Lower lobe of right lung (tissue), 2 donors: ENCODE measurements at places on chromosomes 6 and 20. TPM values are rescaled to one million over a fixed set of nuclear protein-coding genes. Genes with fewer than 3 reads are reported as not detected.

The TRAPPC3L gene
- not detected for total RNA-seq

GRCh38 chr20:63691711-63692435, 4.6 kb upstream of the TNFRSF6B start:
- no peak overlapping the region for H3K4me3 ChIP-seq
- peaks cover 50% of the 10 kb centered on the region for H3K4me1 ChIP-seq
- DNase-seq: peak; percentile 43
- peak overlapping the region; percentile 34 for H3K27ac ChIP-seq
- no peaks in the 10 kb centered on the region for H3K27me3 ChIP-seq

- no peaks in the 10 kb centered on the region for H3K27me3 ChIP-seq
- H3K36me3 ChIP-seq: peaks cover 46% of the 10 kb centered on the region
- peak; percentile 47 for DNase-seq
- H3K4me3 ChIP-seq: no peak overlapping the region
These were observed 118.8 kb downstream of the RALGAPA2 start for GRCh38 chr20:20593447-20594170.

The TSHZ2 gene
- total RNA-seq: 12.6 TPM

- no peaks in the 10 kb centered on the region for H3K36me3 ChIP-seq
- DNase-seq: no peak
- H3K27ac ChIP-seq: no peak overlapping the region
- H3K4me1 ChIP-seq: no peaks in the 10 kb centered on the region
These were observed 45.7 kb downstream of the MYLIP start for GRCh38 chr6:16174416-16175078.

DNA sequence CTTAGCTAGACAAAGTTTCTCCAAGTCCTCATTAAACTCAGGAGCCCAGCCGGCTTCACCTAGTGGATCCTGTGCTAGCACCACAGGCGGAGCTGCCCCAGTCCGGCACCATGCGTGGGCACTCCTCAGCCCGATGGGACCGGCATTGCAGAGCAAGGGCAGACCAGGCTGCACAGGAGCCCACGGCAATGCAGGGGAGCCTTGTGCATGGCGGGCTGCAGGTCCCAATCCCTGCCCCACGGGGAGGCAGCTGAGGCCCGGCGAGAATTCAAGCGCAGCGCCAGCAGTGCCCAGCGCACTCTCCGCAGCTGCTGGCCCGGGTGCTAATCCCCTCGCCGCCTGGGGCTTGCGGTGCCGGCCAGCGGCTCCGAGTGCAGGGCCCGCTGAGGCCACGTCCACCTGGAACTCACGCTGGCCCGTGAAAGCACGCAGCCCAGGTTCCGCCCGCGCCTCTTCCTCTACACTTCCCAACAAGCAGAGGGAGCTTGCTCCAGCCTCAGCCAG, 292.3 kb upstream of the EYS start:
- no peak overlapping the region for H3K4me3 ChIP-seq
- H3K4me1 ChIP-seq: no peaks in the 10 kb centered on the region
- no peak overlapping the region for H3K27ac ChIP-seq
- DNase-seq: no peak
- H3K36me3 ChIP-seq: no peaks in the 10 kb centered on the region
- no peaks in the 10 kb centered on the region for H3K27me3 ChIP-seq

GRCh38 chr6:1761477-1761877, 151.8 kb downstream of the FOXC1 start:
- H3K36me3 ChIP-seq: no peaks in the 10 kb centered on the region
- DNase-seq: no peak
- H3K27me3 ChIP-seq: no peaks in the 10 kb centered on the region
- no peak overlapping the region for H3K4me3 ChIP-seq

The LY86 gene
- 20.2 TPM for total RNA-seq

DNA sequence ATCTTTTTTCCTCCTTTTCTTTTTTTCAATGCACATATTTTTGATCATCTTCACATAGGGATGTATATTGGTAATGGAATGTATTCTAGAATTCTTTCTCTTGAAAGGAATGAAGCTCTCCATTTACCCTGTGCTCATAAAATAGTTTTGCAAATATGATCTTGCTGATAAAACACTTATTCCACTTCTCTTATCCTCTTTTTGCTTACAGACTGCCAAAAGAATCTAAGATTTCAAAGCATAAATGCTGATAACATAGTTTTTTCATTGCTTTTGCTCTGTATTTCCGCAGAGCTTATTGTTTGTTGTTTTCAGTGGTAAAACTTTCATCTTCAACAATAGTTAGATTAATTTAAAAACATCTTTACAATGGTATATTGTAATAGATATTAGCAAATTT, 350.5 kb downstream of the PAX1 start:
- DNase-seq: no peak
- no peaks in the 10 kb centered on the region for H3K4me1 ChIP-seq
- no peak overlapping the region for H3K4me3 ChIP-seq
- no peaks in the 10 kb centered on the region for H3K27me3 ChIP-seq
- H3K27ac ChIP-seq: no peak overlapping the region

GRCh38 chr20:63215101-63216040, 560 bp downstream of the YTHDF1 start:
- peaks cover 39% of the 10 kb centered on the region for H3K36me3 ChIP-seq
- no peak for DNase-seq
- H3K27ac ChIP-seq: peak overlapping the region; percentile 84
- peak overlapping the region; percentile 76 for H3K4me3 ChIP-seq

The OR2H1 gene
- not detected for total RNA-seq

DNA sequence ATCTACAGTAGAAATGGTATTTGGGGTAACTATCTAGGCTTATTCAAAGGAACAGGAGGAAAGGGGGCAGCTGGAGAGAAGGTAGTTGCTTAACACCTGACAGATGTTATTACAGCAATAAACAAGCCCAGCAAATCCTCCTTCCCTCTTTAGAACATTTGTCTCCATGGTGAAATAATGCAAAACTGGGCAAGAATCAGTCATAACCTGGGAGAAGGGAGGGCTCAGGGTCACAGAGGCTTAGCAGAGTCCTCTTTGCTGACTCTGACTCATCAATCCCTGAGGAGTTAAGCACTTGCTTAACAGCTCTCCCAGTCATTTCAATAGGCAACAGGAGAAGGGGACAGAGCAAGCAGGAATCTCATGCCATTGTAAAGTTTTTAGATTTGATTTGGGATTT, 230.3 kb downstream of the IBTK start:
- no peaks in the 10 kb centered on the region for H3K27me3 ChIP-seq
- H3K4me1 ChIP-seq: peaks cover 30% of the 10 kb centered on the region
- no peak overlapping the region for H3K4me3 ChIP-seq
- H3K36me3 ChIP-seq: no peaks in the 10 kb centered on the region
